AG10803 (cell line): ENCODE measurements at places on chromosomes 13 and 19.

GRCh38 chr13:36772853-36773252 is 46.2 kb upstream of the RFXAP start:
- no peak for DNase-seq

DNA sequence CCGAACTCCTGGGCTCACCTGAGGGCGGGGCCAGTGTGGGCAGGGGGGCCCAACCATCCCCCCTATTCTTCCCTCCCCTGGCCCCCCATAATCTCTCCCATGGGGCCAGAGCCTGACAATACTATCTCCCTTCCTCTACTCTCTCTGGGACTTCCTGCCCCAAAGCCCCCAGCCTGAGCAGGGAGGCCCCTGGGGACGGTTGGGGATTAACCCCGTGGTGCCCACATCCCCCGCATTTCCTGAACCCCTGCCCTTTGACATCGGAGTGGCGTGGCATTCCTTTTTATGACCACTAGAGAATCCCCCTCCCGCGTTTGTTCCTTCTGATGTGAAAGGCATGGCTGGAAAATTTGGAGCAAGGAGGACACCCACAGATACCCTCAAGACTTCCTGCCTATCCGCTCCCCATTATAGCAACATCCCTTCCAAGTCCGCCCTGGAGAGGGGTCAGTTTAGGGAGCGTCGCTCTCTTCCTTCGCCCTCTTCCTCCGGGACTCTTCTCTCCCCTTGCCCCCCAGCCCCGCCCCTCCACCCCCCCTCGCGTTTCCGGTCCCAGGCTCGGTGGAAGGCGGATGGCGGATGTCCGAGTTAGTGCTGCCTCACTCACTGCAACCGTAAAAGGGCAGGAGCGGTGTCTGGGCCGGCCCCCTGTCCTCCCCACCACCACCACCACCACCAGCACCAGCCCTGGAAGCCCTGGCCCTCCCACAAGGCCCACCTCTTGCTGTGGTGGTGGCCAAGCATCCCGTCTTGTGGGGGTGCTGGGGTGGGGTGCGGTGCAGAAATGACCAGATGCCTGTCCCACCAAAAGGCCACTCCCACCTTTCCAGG is 1.8 kb downstream of the VASP start:
- DNase-seq: peak; percentile 66

DNA sequence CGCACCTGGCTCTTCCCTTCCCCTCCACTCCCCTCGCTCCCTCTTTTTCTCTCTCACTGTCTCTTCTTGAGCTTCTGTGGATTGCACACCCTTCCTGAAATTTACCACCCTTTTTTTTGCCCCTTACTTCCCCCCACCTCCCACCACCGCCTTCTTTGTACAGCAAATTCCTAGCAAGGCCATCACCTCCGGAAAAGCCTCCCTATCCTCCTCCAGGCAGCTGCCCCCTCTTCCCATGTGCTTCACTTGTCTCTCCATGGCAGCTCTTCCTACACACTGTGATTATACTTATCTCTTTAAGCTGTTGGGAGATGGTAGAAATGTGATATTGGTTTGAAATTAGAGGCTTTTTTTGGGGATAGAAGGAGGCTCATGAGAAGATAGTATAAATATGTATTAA is 28.3 kb upstream of the KCTD4 start:
- DNase-seq: no peak

- DNase-seq: peak; percentile 25
Measured at GRCh38 chr13:29165840-29166239, 345.7 kb downstream of the MTUS2 start.

GRCh38 chr19:10095948-10096614 is 6.4 kb downstream of the ANGPTL6 start:
- peak; percentile 89 for DNase-seq

DNA sequence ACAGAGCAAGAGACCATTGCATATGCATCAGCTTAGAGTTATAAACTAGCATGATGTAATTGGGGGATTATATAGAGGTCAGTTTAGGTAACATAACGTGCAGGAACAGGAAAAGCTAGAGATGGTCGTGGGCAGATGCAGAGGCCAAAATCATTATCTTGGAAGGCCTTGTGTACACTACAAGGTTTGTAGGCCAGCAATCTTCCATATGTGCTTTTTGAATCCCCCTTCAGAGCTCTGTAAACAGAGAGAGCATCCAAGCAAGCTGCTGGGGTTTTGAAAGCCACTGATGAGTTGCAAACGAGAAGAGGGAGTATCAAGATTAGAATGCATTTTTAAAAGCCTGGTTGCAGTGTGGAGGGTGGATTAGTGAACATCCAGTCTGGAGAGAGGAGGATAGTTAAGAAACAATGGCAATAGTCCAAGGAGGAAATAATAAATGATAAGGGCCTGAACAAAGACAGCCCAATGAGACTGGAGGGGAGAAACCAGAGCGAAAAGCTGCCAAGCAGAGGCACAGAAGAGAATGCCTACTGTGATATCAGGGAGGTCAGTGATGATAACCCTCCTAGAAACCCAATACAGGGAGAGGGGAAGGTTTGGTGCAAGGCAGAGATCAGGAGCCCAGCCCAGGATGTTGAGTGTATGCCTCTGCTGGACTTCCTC is 109.6 kb downstream of the ZAR1L start:
- no peak for DNase-seq

DNA sequence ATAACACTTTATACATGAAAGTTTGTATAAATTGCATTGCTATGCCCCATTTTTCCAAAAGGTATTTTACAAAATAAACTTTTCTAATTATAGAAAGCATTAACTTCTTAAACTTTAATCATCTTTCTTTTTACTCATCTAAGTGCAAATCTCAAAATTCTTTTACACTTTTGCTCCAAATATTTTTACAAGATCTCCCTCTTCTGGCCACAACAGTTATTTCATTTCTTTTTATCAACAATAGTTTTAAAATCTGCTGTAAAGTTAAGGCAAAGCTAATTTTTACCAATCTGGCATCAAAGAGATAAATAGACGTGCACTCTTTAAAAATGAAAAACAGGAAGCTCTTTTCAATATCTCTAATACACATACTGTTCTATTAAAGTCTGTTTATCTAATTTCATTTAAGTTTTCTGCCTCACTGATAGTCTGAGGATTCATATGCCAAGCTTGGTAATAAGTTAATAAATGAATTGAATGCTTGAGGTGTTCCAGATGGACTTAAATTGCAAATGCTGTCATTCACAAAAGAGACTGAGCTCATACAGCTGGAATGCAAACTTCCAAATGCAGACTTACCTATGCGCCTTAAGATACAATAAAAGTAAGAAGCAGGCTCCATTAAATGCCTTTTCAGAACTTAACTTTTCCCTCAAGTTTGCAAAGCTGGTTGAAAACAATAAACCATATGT is 583.0 kb upstream of the ATXN8OS start:
- no peak for DNase-seq

GRCh38 chr19:10655457-10656312 is 1.5 kb downstream of the ILF3 start:
- peak; percentile 57 for DNase-seq

DNA sequence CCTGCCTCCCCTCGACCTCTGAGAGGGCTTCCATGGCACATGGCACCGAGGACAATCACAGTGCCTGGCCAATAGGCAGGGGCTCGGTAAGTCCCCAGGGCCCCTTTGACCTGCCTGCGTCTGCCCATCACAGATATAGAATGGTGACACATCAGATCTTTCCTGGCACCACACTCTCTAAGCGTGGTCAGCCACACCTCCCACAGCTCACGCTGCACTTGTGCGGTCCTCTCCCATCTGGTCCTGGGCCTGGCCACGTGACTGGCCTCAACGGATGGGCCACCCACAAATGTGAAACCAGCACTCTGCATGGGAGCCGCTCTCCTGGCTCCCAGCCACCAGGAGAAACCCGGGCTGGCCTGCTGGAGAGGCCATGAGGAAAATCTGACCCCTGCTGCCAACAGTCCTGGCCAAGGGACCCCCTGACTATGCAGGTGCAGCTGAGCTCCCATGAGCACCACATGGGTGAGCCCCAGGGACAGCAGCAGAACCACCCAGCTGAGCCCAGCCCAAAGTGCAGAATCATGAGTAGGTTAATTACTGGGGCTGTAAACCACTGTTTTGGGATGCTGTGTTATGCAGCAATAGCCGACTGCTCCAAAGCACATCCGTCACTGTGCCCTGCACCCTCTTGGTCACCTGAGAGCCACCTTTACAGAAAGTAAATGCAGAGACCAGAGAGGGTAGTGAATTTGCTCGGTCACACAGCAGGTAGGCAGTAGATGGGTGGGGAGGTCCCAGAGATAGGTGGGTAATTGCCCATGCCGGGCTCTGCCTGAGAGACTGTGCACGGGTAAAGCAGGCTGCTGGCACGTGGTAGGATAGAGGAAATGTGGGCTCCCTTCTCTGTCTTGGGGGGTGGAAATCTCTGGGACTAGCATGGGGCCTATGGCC is 9.7 kb upstream of the MEF2B start:
- no peak for DNase-seq

DNA sequence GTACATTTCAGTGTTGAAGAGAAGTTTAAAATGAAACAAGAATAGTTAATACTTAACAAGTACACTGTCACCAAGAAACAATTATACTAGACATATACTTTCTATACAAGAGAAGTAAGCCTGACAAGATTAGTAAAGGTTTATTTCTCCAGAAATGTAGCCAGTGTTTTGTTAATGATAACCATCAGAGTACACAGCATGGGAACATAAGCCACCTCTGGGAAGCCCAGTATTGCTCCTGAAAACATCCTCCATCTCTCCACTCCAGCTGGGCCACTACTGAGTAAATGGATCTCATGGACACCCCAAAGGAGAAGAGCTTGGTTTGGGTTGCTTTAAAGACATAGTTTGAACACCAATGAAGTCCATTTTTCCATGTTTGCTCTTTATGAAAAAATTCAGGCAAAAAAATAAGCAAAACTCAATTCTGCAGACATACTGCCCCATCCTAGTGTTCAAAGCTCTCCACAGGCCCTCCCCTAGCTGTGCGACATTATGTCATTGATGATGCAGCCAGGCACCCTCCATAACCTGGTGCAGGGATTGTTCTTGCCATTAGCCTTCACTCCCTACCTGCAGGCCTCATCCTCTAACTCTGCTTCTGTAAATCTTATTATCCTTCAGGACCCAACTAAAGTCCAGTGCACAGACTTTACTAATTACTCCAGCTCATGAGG is 61.9 kb downstream of the LHFPL6 start:
- no peak for DNase-seq

- no peak for DNase-seq
Measured at GRCh38 chr13:23963947-23964346, 66.6 kb upstream of the C1QTNF9B start.

- no peak for DNase-seq
Measured at GRCh38 chr13:97360610-97361009, 73.4 kb upstream of the RAP2A start.

DNA sequence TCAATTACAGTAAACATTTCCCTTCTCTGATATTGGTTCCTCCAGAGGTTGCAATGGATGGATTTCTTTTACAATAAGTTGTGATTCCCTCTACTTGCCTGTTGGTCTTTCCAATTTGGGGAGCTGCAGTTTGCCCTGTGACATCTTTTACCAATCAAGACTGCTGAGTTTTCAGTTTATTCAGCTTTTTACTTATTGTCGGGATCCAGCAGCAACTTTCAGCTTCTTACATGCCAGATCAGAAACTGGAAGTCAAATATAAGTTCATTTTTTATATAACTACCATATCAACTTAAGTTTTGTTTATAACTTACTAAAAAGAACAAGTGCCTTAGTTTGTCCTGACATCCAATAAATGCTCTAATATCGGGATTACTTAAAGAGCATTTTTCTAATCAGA is 10.5 kb downstream of the OR10H3 start:
- DNase-seq: no peak

GRCh38 chr13:63435667-63436324 is 2020.1 kb upstream of the PCDH20 start:
- DNase-seq: peak; percentile 96

GRCh38 chr13:41411522-41411921 is 45.8 kb upstream of the RGCC start:
- peak; percentile 78 for DNase-seq

DNA sequence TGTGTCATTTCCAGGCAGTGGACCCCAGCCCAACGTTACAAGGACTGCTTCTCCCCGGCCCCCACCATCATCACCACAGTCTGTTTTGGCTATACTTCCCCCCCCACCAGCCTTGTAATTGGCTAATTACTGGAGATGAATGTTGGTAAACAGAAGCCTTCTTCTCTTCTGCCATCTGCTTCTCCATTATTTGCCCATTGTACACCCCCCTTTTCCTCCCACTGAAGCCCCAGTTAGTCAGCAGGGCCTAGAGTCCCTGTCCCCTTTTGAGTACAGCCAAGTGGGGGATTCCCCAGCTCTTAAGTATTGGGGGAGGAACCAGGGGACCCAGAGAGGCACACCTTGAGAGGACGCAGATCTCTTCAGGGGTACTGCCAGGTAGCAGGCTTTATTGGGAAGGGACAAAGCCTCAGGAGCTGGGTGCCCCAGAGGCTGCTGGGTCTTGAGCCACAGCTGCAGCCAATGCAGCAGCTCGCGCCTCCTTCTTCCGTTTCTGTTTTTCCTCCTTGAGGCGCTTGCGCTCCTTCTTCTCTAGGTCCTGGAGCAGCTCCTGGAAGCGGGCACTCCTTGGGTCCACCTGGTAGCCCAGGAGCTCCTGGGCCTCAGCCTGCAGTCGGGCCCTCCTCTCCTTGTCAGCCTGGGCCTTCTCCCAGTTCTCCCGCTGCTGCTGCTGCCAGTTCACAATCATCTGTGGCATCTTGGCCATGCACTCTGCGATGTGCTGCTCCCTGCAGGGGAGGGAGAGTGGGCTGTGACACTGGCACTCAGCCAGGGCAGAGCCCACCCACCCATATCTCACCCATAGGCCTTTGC is 3.0 kb downstream of the GADD45GIP1 start:
- DNase-seq: no peak

DNA sequence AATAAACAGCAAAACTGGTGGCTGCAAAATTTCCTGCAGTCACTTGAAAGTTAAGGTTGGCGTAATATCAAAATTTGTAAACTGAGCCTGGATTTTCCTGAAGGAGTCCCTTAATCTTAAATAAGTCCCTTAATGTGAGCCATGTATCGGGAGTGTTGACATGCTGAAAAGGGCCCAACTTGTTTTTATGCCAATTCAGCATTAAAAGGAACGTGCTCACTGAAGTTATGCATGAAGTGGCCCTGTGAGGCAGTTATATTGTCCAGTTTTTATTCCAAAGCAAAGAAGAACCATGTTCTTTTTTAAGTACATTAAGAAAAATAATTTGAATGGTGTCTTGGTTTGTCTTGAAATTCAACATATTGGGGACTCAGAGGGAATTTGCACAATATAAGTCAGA is 1766.9 kb downstream of the SLITRK1 start:
- DNase-seq: no peak

DNA sequence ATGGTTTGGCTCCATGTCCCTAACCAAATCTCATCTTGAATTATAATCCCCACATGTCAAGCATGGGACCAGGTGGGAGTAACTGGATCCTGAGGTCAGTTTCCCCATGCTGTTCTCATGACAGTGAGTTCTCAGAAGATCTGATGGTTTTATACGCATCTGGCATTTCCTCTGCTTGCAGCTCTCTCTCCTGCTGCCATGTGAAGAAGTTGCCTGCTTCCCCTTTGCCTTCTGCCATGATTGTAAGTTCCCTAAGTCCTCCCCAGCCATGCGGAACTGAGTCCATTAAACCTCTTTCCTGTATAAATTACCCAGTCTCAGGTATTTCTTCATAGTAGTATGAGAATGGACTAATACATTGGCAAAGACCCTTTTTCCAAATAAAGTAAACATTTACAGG is 96.8 kb downstream of the TSHZ3 start:
- DNase-seq: no peak

GRCh38 chr19:10116085-10116865 is 3.4 kb downstream of the EIF3G start:
- no peak for DNase-seq

GRCh38 chr13:95382411-95382810 is 81.2 kb upstream of the ABCC4 start:
- DNase-seq: no peak
